Midbrain (tissue), 1 donor: ENCODE measurements at places on chromosomes 7 and 10.

- no peak for DNase-seq
Observed at GRCh38 chr7:73809467-73809951, 21.3 kb upstream of the CLDN4 start.

DNA sequence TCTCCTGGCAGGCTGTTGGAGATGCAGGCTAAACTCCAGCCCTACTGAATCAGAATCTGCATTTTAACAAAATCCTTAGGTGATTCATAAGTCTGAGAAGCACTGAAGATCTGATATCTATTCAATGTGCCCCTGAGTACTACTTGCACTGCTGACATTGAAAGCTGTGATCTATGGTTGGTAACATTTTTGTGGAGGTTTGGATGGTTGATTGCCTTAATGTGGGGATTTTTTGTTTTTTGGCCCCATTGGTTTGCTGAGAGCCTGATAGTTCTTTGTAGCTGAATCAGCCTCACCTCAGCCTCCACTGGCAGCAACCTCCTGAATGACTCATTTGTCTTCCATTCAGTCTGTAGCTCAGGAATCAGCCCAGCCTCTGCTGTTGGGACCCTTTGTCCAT lies 14.7 kb upstream of the LRRN3 start:
- no peak for DNase-seq

- DNase-seq, result no peak
Observed at GRCh38 chr7:100693312-100694097, 545 bp downstream of the GIGYF1 start.

DNA sequence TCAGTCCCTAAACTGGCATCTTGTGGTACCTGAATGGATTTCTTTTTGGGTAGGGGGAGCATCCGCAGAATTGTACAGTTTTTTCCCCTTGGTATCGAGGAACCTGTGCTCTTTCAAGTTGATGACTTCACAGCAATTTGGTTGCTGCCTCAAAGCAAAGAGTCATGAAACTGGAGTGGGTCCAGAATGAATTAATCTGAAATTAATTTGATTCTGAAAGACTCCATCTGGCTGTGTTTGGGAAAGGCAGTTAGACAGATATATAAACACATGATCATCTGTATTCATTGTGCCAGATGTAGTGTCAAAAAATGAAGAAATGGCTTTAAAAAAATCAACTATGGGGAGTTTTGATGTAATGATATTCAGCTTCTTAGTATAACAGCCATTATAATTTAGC lies 136.1 kb downstream of the CELF2 start:
- no peak for DNase-seq

DNA sequence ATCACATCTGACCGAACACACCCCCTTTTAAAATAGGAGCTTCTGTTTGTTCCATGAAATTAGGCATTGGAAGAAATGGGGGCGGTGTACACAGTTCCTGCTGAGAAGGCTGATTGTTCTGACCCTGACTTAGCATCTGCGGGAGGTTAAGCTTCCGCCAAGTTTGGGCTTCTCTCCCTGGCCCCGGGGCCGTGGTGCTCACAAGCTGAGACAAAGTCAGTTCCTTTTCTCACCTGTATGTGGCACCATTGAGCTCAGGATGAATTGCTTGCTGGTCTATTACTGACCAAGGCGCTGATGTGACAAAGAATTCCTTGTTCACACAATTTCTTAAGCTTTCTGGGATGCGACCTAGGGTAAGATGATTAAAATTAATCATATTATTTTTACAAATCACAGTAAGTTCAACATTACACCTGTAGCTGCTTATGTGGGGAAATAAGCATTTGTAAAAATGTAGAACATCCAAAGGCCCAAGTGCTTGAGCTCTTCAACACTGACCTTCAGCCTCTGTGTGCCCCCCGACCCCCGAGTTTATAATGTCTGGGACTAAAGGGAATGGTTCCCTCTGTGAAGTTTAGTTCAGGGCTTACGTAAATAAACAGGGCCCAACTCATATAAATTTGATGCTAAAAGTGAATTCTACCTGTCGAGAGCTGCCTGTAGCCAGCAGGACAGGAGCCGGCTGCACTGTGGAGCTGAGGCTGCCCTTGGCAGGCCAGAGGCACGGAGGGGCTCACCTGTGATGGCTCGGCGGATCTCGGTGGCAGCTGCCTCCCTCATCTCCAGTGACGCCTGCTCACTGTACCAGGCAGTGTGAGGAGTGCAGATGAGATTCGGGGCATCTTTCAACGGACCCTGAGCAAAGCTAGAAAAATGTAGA lies 50.8 kb downstream of the ZRANB1 start:
- DNase-seq, result peak; percentile 89

- DNase-seq, result no peak
Observed at GRCh38 chr7:7897949-7898515, 70.6 kb upstream of the GLCCI1 start.

DNA sequence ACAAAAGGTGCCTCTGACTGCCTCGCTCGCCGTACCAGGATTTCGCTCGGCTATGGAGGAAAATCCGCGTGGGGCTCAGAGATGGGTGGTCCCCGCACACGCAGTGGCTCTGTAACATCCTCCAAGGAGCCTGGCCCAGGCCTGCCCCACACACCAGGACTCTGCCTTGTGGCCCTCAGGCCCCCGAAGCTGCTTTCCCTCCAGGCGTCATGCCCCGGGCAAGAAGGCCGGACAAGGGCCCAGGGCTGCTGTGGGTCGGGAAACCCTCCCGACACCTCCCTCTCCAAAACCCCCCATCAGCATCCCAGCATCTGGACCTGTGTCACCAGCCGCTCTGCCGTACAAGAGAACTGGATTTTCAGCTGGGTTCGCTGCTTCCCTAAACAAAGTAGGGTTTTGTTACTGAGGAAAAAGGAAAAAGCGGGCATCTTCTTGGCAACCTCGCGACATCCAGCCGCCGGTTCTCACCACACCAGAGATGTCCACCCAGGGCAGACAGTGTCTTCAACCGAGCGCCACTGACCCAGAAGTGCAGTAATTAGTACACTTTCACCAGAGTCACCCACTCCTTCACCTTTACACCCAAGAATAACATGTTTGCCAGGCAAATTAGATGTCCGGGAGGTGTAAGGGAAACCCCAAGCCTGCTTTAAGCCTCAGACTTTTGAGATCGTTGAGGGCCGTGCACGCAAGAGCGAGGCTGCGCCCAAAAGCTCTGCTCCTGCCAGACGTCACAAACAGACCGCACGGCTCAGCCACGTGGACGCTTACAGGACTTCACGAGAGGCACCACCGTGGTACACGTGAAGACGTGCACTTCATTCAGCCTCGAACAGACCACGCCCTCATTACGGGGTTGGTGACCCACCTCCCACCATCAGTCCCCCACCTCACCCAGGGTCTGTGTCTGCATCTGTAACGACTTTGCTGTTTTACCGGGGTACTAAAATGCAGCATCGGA lies 62.2 kb downstream of the DIP2C start:
- DNase-seq, result no peak

GRCh38 chr7:78095549-78095948 lies 297.0 kb downstream of the PHTF2 start:
- no peak for DNase-seq

GRCh38 chr7:36227223-36227622 lies 74.2 kb downstream of the EEPD1 start:
- no peak for DNase-seq

DNA sequence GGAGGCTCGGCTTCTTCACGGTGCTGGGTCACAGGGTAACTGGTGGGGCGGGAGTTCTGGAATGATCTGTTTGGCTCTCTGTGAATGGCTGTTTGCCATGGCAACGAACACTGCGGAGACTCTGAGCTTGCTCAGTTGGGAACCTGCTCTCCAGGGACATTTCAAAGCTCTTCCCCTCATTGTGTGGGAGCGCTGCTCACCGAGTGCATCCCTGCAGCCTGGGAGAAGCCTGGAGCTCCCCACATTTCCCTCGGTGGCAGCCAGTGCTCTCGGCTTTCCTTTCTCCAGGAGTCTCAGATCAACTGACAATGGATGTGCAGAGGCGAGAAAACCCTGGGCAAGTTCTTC lies 57.6 kb upstream of the CACUL1 start:
- no peak for DNase-seq

GRCh38 chr10:123038782-123039631 lies 30.2 kb downstream of the ACADSB start:
- DNase-seq, result peak; percentile 11

GRCh38 chr10:21534604-21535493 lies 817 bp downstream of the MLLT10 start:
- DNase-seq, result peak; percentile 62

- no peak for DNase-seq
Observed at GRCh38 chr10:81570349-81570748, 304.6 kb upstream of the NRG3 start.

DNA sequence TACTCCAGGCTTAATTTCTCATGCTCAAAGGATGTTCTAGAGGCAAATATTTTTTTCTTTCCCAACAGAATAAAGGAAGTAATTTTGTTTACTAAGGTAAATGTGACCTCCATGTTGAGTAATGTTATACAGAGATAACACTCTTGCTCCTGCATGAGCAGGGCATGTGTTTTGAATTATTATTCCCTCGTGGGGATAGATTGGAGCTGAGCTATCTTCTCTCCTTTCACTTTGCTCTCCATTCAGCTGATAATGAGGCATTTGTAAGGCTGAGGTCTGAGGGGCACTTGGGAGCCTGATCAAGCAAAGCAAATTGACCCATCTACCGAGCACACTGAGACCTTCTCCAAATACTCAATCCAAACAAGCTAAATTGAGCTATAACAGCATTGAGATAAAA lies 50.7 kb upstream of the GHITM start:
- no peak for DNase-seq

- DNase-seq, result no peak
Observed at GRCh38 chr7:43943417-43944187, 17.4 kb downstream of the UBE2D4 start.

DNA sequence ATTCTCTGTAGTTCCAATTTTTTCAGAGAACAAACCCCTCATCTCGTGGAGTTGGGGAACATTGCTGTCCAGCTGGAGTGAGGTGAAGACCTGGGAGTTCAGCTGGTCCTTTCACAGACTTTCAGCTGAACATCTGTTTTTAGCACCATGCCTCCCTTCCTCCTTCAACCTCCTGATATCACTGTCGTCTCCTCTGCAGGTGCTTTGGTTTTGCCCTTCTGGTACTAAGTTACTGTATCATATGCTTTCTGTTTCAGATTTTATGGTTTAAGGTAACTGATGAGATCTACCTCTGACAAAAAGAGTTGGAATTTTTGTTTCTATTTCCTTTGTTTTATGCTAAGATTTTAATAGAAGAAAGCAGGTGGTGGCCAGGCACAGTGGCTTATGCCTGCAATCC lies 102.9 kb downstream of the ZNF438 start:
- no peak for DNase-seq

GRCh38 chr7:102063690-102064180 lies 222.9 kb upstream of the SH2B2 start:
- DNase-seq, result no peak

DNA sequence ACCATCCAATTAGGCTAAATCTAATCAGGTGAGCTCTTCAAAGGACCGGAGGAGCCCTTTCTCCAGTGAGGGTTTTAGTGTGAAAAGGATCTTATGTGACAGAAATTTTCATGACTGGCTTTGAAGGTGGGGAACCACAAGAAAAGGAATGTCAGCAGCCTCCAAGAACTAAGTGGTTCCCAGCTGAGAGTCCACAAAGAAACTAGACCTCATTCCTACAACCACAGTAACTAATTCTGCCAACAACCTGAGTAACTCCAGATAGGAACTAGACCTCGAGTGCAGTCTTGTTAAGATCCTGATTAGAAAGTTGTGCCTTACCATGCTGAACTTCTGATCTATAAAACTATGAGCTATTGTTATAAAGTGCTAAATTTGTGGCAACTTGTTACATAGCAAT lies 51.3 kb downstream of the PCLO start:
- no peak for DNase-seq

- no peak for DNase-seq
Observed at GRCh38 chr7:6250364-6250833, 22.0 kb downstream of the CYTH3 start.

DNA sequence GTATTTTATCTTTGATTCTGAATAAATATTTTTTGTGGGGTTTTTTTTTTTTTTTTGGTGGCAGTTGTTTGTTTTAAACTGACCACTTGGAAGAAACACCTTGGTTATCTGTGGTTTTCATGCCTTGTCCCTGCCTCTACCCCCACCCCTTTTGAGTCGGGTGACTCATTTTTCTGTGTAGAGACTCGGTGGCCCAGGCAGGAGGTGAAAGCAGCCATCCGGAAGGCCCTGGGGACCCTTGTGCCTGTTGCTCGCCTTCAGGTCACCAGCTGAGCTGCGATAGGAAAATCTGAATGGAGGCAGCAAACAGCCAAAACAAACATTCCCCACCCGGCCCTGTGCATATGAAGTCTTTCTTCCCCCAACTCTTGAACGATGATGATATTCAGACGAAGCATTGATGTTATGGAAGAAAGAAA lies 22.8 kb downstream of the CYP17A1 start:
- DNase-seq, result no peak

GRCh38 chr7:142974626-142975025 lies 12.5 kb upstream of the KEL start:
- DNase-seq, result no peak

GRCh38 chr10:21726601-21727225 lies 192.7 kb downstream of the MLLT10 start:
- no peak for DNase-seq

DNA sequence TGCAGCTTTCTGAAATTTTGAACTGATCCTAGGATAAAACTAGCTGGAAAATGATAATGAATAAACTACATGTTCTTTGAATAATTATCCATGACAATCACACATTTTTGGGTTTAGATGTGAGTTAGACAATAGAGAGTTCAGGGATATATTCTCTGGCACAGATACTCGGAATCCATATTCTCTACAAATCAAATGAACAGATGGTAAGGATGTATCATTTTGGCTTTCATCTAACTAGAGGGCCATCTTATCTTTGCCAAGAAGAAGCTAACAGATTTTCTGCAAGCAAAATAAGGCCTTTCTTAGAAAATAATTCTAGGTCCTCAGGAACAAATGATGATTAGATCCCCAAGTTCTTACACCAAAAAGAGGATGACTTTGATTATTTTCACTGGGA lies 355.9 kb upstream of the C7orf33 start:
- DNase-seq, result no peak

DNA sequence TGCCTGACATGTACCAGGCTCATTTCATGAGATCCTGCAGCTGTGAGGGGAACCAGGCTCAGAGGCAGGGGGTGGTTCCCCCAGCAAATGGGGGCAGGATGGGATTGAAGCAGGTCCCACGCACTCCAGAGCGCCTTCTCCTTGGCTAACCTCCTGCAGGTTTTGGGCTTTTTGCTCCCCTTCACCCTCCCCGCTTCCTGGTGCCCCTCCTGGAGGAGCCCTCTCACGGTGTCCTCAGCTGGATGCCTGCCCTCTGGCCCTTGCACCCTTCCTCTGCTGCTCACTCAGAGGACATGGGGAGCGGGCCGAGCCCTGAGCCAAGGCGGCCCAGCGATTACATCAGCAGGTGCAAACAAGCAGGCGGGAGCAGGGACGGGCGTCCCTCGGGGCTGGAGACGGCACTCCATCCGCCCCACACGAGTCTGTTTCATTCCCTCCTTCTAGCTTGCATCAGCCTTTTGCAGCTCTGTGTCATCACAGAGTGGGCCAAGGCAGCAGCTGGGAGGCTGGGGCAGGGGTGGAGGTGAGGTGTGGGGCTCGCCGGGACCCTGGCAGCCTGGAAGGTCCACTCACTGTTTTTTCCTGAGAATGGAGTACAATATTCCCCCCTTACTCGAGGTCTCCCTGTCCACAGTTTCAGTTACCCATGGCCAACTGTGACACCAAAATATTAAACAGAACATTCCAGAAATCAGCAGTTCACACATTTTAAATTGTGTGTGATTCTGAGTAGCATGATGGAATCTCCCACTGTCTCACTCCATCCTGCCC lies 52.7 kb upstream of the SLC29A3 start:
- no peak for DNase-seq
